ENCODE measurements at places on chromosomes 2 and 18. TPM values are rescaled to one million over a fixed set of nuclear protein-coding genes. Genes with fewer than 3 reads are reported as not detected.

DNA sequence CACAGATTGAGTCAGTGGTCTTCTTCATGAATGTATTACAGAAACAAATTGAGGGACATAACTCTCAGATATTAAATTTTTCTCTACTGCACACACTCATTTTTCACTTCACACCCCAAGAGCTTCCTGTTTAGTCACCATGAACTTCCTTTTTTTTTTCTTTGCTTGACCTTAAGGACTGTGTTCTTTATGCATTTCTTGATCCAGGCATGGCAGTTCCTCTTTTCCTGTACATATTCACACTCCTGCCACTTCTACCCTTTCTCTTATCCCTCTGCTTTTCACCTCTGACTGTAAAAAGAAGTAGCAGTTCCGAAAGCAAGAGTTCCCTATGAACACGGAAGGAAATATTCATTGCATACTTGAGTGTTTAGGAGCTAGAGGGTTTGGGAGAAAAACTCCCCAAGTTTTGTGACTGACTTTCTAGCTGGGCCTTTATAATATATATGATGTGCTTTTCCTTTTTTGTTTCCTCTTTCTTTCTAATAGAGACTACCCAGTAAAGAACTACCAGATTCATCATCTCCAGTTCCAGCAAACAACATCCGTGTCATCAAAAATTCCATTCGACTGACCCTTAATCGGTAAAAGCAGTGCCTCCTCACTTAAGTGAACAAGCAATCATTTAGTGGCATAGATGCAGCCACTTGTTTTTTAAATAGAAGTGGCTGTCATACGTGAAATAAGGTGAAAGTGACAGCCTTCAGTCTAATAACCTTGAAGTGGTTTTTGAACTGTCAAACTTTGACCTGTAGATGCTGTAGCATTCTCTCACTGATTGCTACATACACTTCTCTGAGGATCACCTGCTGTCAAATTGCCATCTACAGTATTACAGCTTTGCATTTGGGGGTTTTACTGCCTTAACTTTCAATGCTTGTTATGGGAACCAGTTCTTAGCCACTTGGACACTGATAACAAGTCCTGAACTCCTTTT lies 40.8 kb downstream of the PAPOLG start:
- no peak for DNase-seq

GRCh38 chr2:29518010-29518409 lies 402.8 kb downstream of the CLIP4 start:
- peak; percentile 76 for DNase-seq

- DNase-seq = no peak
These were observed 26.5 kb upstream of the CREB1 start for GRCh38 chr2:207503234-207503633.

DNA sequence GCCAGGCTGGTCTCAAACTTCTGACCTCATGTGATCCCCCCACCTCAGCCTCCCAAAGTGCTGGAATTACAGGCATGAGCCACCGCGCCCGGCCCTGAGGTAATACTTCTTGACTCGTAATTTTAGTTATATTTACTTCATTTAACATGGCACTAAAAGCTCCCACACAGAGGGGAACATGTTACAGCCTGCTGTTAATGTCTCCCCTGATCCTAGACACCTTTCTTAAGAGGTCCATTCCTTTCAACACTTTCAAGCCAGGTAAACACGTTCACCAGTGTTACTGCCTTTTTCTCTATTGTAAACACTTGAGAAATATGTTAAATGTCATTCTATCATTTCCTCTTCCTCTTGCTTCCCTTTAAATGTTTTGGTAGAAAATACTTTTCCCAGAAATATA lies 161.4 kb downstream of the METTL4 start:
- no peak for DNase-seq

DNA sequence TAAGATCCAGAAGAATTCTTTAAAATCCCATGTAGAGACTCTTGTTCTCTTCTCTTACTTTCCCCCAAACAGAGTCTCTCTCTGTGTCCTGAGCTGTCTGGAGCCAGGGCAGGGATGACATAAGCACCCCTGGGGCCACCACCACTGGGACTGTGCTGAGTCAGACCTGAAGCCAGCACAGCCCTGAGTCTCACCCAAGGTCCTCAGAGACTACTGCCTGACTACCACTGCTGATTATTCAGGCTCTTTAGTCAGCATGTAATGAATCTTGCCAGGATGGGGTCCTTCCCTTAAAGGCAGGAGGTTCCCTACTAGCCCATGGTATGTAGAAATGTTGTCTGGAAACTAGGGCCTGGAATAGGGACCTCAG lies 34.9 kb upstream of the DYNC1I2 start:
- no peak for DNase-seq

- DNase-seq = peak; percentile 68
These were observed 84.1 kb upstream of the POMC start for GRCh38 chr2:25252291-25253152.

- peak; percentile 30 for DNase-seq
These were observed 211.8 kb downstream of the C1D start for GRCh38 chr2:67851016-67851415.

DNA sequence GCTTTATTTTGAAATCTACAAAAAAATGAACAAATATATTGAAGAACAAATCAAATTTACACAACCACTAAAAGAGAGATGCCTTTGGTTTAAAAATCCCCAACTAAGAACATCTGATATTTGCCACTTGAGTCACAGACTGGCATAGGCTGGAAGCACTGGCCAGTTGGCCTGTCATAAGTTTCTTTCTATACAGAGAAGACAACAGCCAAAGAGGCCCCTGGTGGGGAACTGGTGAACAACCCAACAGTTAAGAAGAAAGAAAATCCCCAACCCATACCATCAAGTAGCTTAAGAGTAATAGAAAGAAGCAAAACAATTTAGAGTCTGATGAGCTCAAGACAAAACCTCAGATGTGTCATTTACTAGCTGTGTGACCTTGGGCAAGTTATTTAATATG lies 45.5 kb downstream of the OSR1 start:
- DNase-seq = peak; percentile 63

DNA sequence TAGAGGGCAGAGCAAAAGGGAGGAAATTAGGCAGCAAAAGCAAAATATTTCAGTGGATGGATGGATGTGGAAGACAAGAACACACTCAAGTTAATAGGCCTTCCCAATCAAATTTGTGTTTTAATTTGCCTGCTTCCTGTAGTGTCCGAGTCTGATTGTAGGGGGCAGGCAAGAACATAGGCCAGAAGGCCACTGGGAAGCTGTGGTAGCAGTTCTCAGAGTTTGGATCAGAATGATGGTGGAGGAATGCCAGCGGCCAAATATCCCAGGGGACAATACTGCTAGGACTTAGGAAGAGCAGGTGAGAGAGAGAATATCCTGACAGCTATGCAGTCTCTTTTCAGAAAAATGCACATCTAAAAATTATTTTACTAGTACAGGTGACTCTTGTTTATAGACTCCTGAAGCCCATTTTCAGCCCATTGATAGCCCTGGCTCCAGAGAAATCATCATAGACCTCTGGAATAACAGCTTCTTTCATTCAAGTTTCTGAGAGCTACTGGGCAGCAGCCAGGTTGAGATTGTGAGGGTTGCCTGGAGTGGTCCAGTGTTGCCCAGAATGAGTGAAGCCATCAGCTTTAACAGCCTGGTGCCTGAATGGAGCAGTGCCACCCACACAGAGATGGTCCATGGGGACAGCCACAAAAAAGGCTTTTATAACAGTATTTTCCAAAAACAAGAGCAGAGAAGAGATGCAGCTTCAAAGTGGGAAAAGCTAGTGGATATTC lies 19.1 kb upstream of the SERPINE2 start:
- no peak for DNase-seq

DNA sequence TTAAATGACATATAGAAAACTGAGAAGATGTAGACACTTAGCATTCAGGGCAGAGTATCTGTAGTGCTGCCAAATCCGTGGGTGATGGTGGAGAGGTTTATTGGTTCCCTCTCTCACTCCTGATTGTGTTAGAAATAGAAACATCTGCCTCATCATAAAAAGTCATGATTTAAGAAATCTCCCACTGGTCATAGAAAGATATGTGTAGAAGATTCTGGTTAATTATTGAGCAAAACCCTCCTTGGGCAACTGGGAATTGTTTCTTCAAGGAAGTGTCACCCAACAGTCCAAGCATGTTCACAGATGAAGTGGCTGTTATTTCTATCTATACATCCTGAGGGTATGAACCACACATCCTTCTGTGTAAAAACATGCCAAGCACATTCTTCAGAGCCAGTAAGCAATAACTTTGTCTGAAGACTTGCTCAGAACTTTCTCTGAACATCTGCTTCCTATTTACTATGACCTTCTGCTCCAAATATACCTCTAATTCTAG lies 33.6 kb upstream of the CHRNA1 start:
- DNase-seq = peak; percentile 60

DNA sequence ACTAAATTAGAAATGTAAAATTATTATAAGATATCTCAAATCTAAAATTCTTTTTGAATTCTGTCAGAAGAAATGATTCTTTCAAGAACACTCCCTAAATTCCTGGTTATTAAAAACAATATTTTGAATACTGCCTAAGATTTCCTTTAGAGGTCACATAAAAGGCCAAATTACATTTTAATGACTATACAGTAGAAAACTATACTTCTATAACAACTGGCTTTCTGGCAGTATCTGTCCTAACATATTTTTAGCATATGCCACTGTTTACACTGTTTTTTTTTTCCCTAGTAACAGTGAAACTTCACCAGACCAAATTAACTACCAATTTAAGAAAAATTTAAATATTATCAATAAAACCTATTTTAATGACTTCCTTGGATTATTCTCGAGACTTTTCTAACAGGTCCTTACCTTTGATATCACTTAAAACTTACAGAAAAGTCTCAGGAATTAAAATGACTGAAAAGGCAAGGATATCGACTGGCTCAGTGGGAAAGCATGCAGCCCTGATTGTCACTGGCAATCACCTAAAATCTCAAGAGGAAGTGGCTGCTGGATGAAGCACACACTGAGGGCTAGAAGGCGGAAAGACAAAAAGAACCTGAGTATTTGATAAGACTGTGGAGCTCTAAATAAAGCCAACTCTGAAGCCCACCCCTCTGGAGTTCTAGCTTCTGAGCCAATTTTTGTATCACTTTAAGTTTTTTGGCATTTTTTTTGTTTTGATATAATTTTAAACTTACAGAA lies 59.6 kb downstream of the SPIRE1 start:
- peak; percentile 61 for DNase-seq

GRCh38 chr2:37721201-37721560 lies 49.7 kb upstream of the CDC42EP3 start:
- no peak for DNase-seq

GRCh38 chr2:145028101-145028920 lies 508.4 kb upstream of the ZEB2 start:
- no peak for DNase-seq

DNA sequence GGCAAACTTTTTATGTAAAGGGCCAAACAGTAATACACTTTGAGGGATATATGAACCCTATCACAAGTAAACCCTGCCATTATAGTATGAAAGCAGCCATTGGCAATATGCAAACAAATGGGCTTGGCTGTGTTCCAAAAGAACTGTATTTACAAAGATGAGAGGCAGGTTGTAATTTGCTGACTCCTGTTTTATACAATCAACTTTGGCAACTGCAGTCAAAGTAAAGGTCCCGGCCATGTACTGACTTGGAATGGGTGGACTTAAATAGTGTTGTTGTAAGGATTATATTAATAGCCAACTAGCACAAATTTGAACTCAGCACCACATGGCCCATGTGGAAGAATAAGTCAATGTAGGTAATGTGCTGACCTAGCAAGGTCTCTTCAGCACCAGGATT lies 223.4 kb downstream of the WDPCP start:
- no peak for DNase-seq

GRCh38 chr2:195122653-195123052 lies 534.4 kb upstream of the SLC39A10 start:
- DNase-seq = no peak

GRCh38 chr2:216341121-216341520 lies 31.2 kb downstream of the MARCHF4 start:
- peak; percentile 69 for DNase-seq

DNA sequence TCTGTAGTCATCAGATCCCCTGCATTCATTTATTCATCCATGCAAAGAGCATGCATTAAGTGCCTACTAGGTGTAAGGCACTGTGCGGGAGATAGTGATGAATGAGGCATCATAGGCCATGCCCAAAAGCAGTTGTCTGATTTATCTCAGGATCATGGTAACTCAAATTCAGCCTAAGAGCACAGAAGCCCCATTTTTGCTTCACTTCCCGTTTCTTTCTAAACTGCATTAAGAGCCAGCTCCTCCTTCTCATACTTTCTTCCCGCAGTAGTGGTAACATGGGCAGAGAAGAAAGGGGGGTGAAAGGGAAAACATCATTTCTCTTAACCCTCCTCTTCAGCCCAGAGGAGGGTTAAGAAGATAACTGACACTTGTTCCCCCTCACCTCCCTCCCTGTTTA lies 2.9 kb downstream of the GPR45 start:
- DNase-seq = no peak

DNA sequence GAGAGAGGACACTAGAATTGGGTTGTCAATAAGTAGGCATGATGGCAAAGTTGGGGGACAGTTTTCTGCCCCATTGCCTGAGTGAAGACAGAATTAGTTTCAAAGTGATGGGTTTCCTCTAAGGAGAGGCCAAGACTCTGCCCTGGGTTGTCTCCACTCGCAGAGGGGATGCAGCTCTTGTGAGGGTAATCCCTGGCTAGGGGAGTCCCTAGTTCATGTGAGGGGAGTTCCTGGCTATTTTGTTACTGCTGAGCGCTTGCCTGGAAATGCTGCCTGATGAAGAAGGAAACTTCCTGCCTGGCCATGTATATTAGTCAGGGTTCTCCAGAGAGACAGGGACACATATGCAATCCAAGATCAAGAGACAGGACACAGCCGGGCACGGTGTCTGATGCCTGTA lies 501.5 kb downstream of the BCL11A start:
- no peak for DNase-seq

- no peak for DNase-seq
These were observed 63.1 kb downstream of the AAK1 start for GRCh38 chr2:69580486-69580885.

GRCh38 chr2:186848873-186849578 lies at the start of gene ZSWIM2:
Gene ZSWIM2 (minus strand): TSS chr2:186849170. CDS start chr2:186849130, 40 bp downstream.
- DNase-seq = peak; percentile 86

- DNase-seq = no peak
These were observed 46.8 kb downstream of the SEMA4F start for GRCh38 chr2:74700643-74701372.

- no peak for DNase-seq
These were observed 711 bp upstream of the ATOH8 start for GRCh38 chr2:85753035-85753524.

NEUROD1 gene
- not detected for total RNA-seq

HRH4 gene
- total RNA-seq = under 0.01 TPM

NT5C1B gene
- total RNA-seq = not detected

IL1A gene
- total RNA-seq = 0.17 TPM

FER1L5 gene
- 0.51 TPM for total RNA-seq

C18orf32 gene
- total RNA-seq = 11.9 TPM

ALLC gene
- not detected for total RNA-seq

HNMT gene
- 139 TPM for total RNA-seq

FSIP2 gene
- 0.26 TPM for total RNA-seq

CTAGE1 gene
- under 0.01 TPM for total RNA-seq

COL5A2 gene
- total RNA-seq = 253 TPM

Measured in fibroblast of lung (primary cell).